ENCODE measurements at places on chromosomes 5 and 9.

GRCh38 chr5:2840372-2840915 lies 89.0 kb upstream of the IRX2 start:
- no peak for DNase-seq

DNA sequence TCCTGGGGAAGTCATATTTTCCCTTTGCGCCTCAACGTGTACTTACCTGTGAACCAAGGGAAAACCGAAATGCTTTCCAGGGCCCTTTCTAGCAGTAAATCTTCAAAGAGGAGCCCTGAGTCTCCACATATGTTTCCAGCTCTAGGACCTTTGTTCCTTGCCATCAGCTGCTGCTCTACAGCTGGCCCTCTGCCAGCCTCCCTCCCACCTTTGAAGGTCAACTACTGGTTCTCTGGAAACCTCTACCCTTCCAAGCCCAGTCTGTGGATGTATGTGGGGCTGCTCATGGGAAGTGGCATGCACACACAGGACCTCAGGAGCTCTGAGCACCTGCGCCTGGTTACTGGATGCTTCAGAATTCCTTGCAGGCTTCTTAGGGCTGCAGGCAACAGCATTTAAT lies 117.2 kb downstream of the PSD2 start:
- DNase-seq = no peak

DNA sequence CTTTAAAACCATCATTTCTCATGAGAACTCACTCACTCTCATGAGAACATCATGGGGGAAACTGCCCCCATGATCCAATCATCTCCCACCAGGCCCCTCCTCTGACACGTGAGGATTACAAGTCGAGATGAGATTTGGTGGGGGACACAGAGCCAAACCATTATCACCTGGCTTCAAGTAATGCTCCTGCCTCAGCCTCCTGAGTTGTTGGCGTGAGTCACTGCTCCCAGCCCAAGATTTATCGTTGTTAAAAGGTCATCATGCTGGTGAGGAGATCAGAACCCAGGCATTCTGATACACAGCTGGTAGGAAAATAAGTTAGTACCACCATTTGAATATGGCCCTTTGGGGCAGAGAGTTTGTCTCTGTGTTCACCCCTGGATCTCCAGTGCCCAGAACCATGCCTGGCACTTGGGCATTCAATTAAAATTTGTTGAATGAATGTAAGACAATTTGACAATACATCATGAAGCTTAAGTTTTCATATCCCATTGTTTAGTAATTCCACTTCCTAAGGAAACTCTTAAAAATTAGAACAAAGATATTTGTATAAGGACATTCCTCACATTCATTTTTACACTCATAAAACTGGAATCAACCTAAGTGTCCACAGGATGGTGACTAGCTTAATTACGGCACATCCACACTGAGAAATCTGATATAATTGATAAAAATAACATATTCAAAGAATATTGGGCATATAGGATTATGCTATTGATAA lies 58.0 kb upstream of the COL15A1 start:
- no peak for DNase-seq

DNA sequence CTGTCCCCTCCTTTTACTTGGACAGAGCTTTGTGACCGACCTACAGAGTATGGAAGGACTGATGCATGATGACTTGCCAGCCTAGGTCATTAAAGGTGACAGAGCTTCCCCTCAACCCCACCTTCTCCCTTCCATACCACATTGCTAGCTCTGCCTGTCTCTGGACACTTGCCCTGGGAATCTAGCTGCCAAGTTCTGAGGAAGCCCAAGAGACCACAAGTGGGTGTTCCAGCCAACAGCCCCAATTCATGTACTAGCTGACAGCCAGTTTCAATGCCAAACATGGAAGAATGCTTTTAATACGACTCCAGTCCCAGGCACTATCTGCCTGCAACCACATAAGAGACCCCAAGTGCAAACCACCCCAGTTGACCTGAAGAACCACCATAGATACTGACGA lies 477.1 kb downstream of the SPOCK1 start:
- no peak for DNase-seq

- no peak for DNase-seq
Observed at GRCh38 chr9:81671880-81672280, 17.5 kb downstream of the TLE1 start.

DNA sequence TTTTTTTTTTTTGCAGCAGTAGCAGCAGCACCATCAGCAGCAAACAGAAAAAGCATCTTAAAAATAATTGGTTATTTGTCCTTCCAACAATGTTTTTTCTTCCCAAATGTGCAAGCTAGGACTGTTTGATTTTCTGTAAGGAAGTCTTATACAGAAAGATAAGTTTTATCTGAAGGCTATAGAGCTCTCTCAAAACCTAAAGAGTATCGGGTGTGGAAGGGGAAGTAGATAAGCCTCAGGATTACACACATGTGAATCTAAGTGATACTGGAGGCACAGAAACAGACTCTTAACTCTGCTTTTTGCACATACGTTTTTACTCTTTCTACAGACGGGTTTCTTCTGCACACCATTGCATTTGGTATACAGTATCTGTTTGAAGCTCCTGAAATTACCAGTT lies 184.4 kb upstream of the FTMT start:
- DNase-seq = no peak

DNA sequence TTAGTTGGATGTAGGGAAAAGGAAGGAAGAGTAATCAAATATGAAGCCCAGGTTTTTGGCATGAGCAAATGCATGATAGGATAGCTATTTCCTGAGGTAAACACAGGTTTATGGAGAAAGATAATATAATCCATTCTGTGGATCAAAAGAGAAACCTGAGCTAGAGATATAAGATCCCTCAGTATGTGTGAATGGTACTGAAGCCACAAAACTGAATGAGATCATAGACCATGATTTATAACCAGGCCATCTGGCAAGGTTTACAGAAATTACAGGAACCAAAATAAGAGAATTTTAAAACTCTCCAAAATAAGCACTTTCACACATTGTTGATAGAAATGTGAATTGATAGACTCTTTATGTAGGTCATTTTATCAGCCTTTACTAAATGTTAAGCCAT lies 28.7 kb upstream of the ECM2 start:
- DNase-seq = peak; percentile 84
